ENCODE measurements at places on chromosomes 13 and 19.

GRCh38 chr19:13051557-13052165 lies 51.0 kb downstream of the LYL1 start:
- peak; percentile 73 for DNase-seq

GRCh38 chr13:100454876-100455275 lies 133.7 kb downstream of the GGACT start:
- no peak for DNase-seq

DNA sequence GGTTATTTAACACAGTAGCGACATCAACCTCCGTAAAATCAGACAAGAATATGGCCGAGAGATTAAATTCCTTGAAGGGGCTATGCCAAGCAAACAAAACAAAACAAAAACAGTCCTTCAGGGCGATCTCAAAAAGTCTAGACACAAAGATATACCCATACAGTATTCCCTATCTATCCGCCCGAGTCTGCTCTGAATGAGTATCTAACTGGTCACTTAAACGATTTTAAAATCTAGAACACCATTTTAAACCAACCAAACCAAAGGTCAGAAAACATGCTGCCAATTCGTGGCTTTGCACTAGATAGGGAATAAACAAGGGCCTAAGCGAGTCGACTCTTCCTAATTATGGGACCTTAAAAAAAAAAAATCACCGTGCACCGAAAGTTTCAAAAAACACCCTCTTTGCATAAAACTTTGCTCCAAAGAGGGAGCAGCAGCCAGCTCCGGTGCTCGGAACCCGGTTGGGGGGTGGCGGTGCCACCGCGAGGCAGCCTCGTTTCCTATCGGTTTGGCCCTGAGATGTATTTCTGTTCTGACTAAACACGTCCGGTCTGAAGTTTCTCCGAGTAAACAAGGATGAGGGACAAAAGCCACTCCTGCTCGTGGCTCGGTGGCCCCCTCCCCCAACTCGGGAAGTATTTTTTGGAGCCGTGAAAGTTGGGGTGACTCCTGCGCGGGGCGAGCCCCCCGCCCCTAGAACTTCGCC lies 1.8 kb downstream of the HMGB1 start:
- no peak for DNase-seq

DNA sequence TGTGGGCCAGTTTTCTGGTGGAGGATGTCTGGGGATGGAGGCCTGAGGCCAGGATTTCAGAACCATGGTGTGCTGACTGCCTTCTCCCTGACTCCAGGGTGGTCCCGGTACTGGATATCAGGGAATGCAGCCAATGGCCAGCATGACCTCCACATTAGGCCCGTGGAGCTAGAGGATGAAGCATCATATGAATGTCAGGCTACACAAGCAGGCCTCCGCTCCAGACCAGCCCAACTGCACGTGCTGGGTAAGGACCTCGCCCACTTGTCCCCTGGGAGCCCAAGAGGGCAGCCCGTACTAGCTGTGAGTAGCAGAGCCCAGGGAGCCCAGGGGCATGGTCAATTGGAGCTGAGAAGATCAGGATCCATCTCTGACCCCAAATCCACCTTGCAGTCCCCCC lies 1.6 kb downstream of the KIRREL2 start:
- DNase-seq = no peak

DNA sequence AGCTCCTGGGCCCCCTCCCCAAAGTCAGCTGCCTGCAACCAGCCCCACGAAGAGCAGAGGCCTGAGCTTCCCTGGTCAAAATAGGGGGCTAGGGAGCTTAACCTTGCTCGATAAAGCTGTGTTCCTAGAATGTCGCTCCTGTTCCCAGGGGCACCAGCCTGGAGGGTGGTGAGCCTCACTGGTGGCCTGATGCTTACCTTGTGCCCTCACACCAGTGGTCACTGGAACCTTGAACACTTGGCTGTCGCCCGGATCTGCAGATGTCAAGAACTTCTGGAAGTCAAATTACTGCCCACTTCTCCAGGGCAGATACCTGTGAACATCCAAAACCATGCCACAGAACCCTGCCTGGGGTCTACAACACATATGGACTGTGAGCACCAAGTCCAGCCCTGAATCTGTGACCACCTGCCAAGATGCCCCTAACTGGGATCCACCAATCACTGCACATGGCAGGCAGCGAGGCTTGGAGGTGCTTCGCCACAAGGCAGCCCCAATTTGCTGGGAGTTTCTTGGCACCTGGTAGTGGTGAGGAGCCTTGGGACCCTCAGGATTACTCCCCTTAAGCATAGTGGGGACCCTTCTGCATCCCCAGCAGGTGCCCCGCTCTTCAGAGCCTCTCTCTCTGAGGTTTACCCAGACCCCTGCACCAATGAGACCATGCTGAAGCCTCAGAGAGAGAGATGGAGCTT lies 4.7 kb upstream of the CEACAM5 start:
- DNase-seq = no peak

DNA sequence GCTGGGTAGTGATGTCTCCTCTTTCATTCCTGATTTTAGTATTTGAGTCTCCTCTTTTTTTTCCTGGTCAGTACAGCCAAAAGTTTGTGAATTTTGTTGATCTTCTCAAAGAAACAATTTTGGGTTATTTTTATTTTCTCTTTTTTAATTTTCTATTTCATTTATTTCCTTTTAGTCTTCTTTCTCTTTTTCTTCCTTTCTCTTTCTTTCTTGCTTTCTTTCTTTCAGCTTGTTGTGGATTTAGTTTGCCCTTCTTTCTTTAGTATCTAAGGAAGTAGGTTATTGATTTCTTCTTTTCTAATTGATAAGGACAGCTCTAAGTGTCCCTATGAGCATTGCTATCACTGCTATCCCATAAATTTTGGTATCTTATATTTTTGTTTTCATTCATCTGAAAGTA lies 13.8 kb downstream of the IPO5 start:
- no peak for DNase-seq

DNA sequence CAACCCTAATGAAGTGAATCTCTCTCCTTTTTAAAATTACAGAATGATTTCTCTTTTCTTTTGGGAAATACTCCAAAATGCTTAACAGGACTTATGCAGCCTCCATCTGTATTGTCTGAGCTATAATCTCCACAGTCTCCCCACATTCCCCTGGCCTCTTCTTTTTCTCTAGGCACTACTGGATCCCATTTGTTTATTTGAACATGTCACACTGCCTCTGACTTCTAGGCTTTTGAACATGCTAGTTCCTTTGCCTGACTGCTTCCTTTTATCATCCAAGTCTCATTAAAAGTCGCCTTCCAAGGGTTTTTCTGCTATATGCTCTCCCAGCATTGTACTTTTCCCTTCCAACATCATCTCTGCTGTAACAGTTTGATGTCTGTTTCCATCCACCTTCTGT lies 548.7 kb downstream of the PCDH9 start:
- DNase-seq = no peak
